ENCODE measurements at places on chromosomes 1 and 21.

GRCh38 chr1:29083317-29084195 is 40.1 kb downstream of the TMEM200B start:
- no peak for DNase-seq

DNA sequence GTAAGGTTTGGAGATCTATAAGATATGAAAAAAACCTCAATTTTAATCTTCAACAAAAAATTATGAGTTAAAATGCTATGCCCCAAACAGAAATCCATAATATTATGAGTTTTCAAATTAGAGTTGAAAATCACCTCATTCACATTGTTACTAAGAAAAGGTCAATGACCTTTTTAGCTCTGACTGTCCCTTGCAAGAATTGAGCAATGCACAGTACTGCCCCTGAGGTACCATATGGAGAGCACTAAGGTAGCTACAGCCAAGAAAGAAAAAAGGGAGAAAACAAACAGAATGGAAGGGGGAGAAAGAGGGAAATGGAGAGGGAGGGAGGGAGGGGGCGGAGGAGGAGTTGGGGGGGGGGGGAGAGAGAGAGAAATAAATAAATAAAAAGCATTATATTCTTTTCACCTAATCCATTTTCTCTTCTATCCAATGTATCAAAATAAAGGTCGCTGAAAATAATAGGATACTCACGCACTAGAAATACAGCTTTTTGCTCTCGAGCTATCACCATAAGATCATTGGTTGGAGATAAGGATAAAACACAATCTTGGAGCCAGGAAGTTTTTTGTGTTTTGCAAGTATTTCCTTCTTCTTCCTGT is 58.8 kb downstream of the RAB3GAP2 start:
- no peak for DNase-seq

DNA sequence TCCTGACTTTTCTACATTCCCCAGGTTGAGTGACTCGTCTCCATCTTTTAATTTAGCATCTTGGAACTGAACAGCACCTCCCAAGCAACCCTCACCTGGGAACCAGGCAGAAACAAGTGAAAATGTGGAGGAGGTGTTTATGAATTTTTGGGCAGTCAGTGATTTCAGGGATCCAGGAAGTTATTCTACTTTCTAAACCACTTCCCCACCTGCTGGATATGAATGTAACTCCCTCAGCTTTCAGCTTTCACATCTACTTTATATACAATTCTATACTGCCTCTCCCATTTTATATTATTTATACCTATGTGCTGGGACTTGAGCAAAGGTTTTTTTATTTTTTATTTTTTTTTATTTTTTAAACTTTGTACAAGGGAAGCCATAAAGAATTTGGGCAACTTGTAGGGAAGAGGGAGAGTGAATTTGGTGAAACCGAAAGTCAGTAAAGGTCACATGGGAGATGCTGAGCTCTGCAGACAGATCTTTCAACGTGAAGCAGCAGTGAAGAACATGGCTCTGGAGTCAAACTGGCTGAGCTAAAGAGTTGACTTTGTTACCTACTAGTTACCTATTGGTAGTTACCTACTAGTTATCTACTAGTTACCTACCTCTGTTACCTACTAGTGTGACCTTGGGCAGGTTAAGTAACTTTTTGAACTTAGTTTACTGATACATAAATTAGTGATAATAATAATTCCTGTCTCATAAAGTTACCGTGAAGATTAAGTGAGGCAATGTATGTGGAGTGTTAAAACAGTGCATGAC is 45.5 kb downstream of the DDR2 start:
- no peak for DNase-seq

DNA sequence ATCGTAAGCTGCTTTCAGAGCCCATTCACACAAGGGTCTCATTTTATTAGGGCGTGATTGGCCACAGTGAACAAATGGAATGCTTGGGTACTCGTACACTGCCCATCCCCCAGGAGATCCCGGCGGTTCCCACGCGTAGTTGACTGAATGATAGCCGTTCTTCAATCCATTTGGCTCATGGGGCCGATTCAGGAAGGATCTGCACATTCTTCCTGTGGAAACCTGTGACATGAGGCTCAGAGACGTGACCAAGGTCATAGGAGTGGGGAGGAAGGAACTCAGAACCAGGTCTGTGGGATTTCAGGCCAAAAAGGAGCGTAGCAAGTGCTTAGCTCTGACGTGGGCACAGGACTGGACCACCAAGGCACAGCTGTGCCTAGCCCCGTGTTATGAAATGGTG is 11.7 kb downstream of the ABCG1 start:
- DNase-seq: no peak

GRCh38 chr1:192552760-192553191 is 22.8 kb upstream of the RGS1 start:
- no peak for DNase-seq

Measured in activated CD4-positive, alpha-beta T cell treated with anti-CD3 and anti-CD28 coated beads for 1 hour (primary cell).